Small intestine (tissue), 16 donors: ENCODE measurements at places on chromosomes 16 and 17.

DNA sequence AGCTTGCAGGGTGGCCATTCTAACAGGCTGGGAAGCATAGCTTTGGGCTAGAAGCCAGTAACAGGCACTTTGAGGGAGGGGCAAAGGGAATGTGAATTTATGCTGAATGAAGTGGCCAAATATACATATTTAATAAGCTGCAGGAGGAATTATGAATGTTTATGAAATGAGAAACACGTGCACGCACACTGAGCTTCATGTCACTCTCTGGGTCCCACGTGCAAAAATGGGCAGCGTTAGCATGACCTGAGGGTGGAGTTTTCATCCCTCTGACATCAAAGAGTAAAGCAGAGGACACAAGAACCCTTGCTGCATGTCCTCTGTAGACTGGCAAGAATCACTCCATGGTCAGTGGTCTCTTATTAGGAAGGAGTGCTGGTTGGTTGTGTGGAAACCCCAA lies 337.0 kb downstream of the UTP18 start:
- no peak for DNase-seq

DNA sequence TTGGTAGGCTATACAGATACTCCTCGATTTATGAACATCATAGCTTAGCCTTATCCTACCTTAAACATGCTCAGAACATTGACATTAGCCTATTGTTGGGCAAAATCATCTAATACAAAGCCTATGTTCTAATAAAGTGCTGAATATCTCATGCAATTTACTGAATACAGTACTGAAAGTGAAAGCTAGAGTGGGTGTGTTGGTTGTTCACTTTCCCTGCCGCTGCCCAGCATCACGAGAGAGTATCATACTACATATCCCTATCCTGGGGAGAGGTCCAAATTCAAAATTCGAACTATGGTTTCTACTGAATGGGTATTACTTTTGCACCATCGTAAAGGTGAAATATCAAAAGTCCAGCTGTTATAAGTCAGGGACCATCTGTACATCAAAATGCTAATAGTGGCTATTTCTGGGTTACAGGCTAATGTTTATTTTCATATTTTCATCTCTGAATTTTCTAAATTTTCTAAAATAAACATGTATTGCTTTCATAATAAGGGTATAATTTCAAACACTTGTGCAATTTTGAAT lies 54.5 kb downstream of the NACA2 start:
- peak; percentile 30 for DNase-seq

DNA sequence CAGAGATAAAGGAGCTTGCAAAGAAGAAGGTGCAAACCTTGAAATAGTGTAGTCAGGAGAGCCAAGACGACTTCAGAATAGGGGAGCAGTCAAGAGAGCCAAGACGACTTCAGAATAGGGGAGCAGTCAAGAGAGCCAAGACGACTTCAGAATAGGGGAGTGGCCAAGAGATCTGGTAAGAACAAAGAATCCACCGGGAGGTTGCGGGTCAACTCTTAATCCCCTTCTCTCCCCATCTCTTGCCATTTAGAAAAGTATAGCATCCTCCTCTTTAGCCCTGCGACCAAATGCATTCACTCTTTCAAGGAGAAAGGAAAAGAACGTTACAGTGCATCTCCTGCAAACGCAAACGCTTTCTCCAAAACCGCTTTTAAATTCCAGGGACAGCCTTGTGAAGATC lies 713 bp downstream of the KNOP1 start:
- DNase-seq: peak; percentile 23

DNA sequence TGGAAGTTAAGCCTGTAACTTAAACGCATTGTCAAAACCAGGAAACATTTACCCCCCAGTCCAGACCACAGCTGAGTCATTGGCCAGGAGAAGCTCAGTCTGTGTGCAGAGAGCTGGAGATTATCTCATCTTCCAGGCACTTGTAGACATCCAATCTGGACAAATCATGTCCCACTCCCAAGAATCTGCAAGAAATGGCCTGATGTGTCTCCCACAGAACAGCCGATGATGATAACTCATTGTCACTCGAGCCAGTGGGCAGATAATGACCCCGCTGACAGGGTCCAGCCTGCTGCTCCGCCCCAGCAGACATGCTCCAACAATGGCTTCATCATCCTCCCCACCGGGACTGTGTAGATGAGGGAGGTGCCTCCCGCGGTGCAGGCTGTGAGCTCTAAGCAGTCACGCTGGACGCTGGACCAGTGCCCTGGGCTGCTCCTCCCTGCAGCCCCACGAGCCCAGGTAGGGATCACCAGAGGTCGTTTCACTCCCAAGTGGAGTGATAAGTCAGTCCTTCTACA lies 322.5 kb downstream of the C16orf95 start:
- no peak for DNase-seq

GRCh38 chr16:68202091-68202519 lies 33.8 kb downstream of the ESRP2 start:
- no peak for DNase-seq

DNA sequence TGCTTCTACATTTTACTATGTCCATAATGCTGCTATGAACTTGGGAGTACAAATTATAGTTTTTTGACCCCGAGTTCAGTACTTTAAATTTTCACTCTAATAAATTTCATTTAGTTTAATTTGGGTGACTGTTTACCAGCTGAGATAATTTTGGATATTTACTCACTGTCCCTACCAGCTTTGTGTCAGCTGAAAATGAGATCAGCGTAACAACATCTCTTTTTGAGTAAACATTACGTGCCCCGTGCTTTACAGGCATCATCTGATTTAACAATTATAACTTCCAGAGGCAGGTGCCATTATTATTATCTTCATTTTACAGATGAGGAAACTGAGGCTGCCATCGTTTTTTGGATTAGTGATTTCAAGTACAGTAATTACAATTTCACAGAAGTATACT lies 15.0 kb downstream of the GFOD2 start:
- no peak for DNase-seq

DNA sequence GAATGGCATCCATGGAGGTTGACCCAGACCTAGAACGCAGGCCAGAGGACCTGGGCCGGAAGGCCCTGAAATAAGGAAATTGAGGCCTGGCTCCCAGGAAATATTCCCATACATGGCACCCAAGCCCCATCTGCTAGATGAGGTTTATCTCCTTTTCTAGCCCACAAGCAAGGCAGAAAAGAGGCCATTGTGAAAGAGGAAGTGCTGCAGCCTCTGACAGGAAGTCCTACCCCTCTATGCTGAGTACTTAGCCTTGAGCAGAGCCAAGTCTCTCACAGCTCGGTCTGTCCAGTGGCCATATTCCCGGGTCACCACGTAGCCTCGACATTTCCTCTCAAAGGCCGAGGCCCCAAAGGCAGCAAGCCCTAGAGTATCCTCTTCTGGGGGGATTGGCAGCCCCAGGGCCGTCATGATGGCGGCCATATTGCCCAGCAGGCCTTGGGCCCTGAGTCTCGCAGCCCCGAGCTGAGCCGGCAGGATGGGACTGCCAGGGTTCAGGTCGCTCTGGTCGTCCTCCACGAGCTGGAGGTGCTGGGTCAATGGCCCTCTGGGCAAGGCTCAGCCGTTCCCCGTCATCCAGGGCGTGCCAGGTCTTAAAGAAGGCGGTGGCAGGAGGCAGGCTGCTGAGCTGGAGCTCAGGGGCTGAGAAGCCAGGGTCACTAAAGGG lies 7.8 kb downstream of the CTF1 start:
- no peak for DNase-seq

GRCh38 chr17:57599271-57600045 lies 145.6 kb downstream of the CCDC182 start:
- no peak for DNase-seq

- peak; percentile 16 for DNase-seq
Measured at GRCh38 chr17:67157732-67158639, 87.0 kb downstream of the HELZ start.

- DNase-seq: peak; percentile 40
Measured at GRCh38 chr16:67394155-67395104, 1.1 kb upstream of the TPPP3 start.

GRCh38 chr16:89104930-89105571 lies 11.4 kb downstream of the ACSF3 start:
- no peak for DNase-seq

- DNase-seq: no peak
Measured at GRCh38 chr16:51450376-51450775, 299.3 kb upstream of the SALL1 start.

DNA sequence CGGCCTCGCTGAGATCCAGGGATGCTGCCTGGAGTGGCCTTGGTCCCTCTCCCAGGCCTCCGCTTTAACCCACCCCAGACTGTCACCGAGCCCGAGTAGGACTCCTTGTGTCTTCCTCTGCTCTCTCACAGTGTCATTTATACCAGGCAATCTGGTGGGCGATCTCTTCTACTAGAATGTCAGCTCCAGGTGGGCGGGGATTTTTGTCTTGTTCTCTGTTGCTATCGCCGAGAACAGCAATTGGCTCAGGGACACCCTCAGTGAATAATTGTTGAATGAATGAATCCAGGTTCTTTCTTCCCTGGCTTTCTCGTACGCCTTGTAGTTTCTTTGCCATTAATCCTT lies 591 bp downstream of the DHX38 start:
- no peak for DNase-seq

- DNase-seq: no peak
Measured at GRCh38 chr16:62966626-62967025, 930.4 kb upstream of the CDH8 start.

GRCh38 chr16:53937161-53937880 lies 233.4 kb downstream of the FTO start:
- no peak for DNase-seq

GRCh38 chr17:51748749-51749604 lies 409.5 kb downstream of the CA10 start:
- no peak for DNase-seq

GRCh38 chr17:82384730-82385481 lies 13.3 kb downstream of the UTS2R start:
- DNase-seq: peak; percentile 38
